Fibroblast of skin of abdomen (primary cell): ENCODE measurements at places on chromosomes 5 and 9.

DNA sequence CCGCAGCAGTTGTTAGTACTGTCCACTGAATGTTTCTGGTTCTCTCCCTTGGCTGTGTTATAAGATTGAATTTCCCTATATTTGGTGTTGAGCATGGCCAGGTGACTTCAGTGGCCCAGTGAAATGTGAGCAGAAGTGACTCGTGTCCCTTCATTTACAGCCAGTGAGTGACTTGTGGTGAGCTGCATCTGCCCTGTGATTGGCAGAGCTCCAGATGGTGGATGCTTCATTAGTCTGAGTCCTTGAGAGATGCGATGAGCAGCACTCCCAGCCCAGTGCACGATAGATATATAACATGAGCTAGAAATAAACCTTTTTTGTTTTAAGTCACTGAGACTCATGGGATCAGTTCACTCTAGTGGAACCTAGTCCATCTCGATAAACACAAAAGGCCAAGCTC is 19.3 kb downstream of the PCSK5 start:
- no peak for DNase-seq

DNA sequence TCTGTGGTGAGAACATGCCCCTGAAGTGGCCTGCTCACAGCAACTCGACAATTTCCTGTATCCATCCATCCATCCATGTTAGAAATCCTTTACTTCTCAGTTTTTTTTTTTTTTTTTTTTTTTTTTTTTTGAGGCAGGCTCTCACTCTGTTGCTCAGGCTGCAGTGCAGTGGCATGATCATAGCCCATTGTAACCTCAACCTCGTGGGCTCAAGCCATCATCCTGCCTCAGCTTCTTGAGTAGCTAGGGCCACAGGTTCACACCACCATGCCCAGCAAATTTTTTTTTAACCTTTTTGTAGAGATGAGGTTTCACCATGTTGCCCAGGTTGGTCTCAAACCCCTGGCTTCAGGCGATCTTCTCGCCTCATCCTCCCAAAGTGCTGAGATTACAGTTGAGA is 259.1 kb downstream of the ARHGAP26 start:
- no peak for DNase-seq

GRCh38 chr5:144206141-144206540 is 35.5 kb downstream of the KCTD16 start:
- peak; percentile 28 for DNase-seq

GRCh38 chr5:2066373-2066772 is 183.6 kb upstream of the IRX4 start:
- DNase-seq = no peak

DNA sequence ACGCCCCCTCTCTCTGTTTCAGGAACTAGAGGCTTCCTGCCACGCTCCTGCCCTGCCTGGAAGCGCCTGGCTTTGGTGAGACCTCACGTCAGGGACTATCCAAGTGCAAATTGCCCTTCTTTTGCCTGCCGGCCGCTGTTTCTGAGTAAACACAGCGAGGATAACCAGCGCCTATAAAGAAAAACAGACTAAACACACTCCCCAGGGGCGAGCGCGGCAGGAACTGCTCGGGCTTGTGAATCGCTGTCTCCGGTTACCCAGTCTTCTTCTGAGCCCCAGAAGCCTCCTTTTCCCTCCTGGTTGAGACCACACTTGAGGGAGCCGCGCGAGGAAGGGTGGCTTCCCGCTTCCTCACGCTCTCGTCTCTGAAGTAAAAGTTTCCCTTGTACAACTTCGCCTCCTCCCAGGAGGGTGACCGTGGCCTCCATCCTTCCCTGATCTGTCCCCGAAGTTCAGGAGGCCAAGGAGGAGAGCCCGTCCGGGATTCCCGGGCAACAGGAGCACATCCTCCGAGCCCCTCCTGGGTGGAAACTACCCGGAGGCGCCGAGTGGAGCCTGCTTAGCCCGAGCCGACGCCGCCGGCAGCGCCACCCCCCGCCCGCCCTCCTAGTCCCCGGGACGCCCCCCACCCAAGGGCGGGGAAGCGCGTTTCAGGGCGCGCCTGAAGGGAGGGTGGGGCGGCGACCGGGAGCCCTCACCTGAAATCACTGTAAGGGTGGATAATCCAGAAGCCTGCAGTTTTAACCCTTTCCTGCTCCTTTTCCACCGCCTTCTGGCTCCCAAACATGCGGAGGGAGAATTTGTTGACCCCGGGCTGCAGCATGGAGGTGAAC is 993 bp downstream of the HCN1 start:
- no peak for DNase-seq

DNA sequence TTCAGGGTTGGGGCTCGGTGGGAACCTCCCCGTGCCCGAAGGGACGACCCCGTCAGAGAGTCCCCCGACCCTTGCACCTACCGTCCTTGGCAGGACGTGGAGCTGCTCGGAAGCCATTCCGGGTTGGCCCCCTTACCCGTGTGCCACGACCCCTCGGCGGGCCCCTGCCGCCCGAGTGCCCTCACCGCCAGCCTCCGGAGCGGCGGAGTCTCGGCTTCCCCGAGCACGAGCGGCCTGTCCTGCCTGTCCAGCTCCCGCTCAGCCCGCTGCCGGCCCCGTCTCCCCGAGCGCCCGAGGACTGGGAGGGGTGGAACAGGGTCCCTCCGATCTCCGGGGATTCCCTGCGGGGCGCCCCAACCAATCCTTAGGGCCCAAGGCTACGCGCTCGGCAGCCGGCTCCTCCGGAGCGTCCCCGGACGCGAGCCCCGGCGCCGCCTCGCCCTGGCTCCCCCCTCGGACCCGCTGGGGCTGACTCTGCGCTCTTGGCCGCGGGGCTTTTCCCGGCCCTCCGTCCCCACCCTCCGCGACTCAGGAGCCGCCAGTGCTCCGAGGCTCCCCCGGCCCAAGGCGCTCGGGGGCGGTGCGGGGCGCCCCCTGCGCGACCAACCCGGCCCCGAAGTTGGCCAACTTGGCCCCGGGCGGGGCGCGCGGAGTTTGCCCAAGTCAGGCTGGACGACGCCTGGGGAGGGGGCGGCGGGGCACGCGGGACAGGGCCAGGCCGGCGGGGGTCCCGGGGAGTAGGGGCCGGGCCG is 654 bp downstream of the ADAMTS2 start:
- DNase-seq = peak; percentile 18

GRCh38 chr5:64680289-64680688 is 10.0 kb upstream of the SHISAL2B start:
- no peak for DNase-seq

DNA sequence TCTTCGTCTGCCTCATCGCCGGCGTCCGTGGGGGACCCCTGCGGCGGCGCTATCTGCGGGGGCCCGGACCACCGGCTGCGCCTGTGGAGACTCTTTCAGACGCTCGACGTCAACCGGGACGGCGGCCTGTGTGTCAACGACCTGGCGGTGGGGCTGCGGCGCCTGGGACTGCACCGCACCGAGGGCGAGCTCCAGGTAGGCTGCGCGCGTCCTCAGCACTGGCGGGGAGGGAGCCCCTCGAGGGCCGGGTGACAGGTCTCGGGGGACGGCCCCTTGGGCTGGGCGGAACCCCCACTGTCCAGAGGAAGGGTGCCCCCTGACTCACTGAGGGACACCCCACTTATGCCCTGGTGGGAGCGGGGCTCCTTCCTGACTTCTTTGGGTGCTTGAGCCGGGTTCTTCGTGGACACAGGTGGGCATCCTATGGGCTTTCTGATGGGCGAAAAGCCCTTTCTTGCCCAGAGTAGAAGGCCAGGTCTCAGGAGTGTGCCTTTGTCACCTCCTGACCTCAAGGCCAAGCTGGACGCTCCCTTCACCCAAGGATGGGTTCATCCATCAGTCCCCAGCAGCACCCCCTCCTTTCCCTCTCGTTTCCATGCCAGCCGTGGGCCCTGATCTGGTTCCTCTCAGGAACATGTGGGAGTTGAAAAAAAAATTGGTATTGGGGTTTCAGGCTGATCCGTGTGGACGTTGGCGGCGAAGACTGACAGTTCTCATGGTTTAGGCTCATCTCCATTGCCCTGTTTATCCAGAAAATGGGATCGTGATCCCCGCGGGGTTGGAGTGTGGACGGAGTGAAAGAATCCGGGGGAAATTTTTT is 564 bp downstream of the SLC25A25 start:
- no peak for DNase-seq

- no peak for DNase-seq
These were observed 133.9 kb upstream of the PANK3 start for GRCh38 chr5:168713051-168713450.

DNA sequence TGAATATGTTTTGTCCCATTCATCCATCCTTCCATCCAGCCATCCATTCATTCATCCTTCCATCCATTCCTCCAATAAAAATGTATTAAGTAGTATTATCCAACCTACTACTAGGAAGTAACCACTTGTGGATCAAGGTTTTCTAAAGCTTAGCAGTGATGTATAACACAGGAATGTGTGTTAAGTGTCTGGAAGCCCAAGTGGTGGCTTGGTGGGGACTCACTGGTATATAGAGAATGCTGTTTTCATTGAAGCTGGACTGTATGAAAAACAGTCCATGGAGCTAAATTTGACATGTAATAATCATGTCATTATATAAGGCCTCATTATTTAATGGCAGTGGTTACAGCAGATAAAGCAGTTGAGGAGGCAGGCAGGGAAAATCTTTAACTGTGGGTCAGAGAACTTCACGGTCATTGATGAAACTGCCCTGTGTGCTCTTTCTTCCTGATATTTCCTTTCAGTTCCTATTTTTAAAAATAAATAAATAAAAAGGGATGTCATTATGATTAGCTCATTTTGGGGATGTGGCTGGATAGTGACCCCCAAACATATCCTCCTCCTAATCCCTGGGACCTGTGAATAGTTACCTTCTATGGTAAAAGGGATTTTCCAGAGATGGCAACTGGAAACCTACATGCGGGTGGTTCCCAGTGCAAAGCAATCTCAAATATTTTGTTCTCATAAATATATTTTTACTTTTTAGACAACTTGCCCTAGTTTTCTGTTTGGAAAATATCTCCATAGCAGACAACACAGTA is 82.3 kb downstream of the DAPK1 start:
- DNase-seq = peak; percentile 25

DNA sequence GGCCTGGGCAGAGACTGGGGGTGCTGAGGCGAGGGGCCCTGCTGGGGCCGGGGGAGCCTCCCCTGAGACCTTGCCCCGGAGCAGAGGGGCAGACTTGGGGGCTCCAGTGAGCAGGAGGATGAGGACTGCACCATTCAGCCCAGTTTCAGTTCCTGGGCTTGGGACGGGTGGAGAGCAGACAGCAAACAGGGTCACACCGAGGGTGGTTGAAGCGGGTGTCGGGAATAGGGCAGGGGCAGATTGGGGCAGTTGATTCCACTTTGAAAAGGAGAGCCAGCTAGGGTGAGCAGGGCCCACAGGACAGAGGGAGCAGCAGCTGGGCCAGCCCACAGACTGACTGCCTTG is 4.5 kb downstream of the GRK6 start:
- no peak for DNase-seq

- DNase-seq = no peak
These were observed 242.9 kb upstream of the ZNF462 start for GRCh38 chr9:106620081-106620480.

- no peak for DNase-seq
These were observed 6.9 kb upstream of the SLC27A4 start for GRCh38 chr9:128333451-128333869.

- no peak for DNase-seq
These were observed 121.2 kb downstream of the HTR4 start for GRCh38 chr5:148532969-148533670.
